ENCODE measurements at places on chromosomes 1 and 21.

DNA sequence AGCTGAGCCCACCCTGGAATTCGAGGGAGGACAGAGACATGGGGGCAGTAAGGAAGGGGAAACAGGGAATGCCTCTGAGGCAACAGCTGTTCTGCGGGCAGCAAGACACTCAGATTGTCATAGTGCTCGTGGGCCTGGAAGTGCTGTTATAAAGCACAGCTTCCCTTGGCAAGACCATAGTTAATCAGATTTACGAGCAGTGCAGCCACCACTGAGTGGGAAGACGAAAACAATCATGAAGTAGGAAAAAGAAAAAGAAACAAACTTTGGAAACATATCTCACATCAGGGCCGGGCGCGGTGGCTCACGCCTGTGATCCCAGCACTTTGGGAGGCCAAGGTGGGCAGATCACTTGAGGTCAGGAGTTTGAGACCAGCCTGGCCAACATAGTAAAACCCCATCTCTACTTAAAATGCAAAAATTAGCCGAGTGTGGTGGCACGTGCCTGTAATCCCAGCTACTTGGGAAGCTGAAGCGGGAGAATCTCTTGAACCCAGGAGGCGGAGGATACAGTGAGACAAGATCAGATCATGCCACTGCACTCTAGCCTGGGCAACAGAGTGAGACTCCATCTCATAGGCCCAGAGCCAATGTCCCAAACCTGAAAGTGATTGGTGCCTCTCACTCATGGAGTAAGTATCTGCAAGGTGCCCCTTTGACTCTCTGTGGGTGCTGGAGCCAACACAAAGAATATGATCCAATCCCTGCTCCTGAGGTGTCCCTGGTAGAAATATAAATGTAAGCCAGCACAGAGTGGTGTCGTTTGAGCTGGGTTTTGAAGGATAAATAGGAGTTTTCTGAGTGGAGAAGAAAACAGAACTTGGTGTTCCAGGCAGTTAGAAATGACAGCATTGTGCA, 55.6 kb upstream of the GPR153 start:
- no peak for DNase-seq

DNA sequence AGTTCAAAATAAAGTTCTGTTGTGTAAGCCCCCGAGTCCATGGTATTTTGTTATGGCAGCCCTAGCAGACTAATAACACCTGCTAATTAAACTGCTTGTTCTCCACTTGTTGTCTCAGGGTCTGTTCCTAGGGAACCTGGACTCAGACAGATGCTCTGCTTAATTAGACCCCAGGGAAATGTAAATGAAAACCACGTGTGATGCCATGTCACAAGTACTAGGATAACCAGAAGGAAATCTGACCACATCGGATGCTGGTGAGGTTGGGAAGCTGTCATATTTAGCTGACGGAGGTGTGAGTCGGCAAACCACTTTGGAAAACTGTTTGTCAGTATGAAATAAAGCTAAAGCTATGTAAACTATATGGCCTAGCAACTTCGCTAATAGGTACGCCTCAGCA, 19.6 kb downstream of the EDN2 start:
- no peak for DNase-seq

DNA sequence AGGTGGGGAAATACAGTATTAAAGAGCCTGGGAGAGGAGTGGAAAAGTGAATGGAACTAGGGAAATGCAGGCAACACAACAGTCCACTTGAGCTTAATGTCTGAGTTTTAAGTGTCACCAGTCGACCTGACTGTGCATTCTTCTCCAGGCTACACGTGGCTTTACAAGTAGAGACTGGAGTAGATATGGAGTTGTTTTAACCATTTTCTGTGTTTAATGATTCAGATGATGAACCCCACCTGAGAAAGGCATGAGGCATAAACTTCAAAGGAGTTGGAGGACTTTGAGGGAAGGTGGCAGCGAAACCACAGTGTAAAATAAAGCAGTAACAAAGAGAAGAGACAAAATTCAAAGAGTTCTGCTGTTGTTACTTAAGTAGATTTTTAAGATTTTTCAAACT, 12.6 kb downstream of the FUBP1 start:
- DNase-seq, result no peak

- DNase-seq, result no peak
Observed at GRCh38 chr1:12053752-12054548, 9.2 kb upstream of the TNFRSF8 start.

DNA sequence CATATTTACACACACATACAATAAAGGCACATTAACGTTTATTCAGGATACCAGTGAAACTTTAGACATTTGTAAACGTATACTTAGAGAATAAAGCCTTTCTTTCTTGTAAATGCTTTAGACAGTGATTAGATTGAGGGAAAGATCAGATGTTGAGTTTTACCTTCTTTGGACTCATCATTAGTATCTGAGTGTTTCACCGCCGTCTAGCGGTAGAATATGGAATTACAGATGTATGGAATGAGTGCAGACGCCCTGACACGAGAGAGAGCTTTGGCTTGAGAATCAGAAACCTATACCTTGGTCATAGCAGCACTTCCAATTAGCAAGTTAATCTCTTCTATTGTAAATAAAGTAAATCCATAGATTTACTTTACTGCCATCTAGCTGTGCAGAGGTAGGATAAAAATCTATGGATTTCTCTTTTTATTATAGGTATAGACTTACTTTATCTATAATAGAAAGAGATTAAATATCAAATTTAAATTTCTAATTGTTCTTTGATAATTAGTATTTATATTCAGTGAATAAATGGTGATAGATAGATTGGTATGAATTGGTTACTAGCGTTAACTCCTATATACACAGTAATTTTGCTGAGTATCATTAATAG, 12.6 kb downstream of the FLG2 start:
- peak; percentile 80 for DNase-seq

GRCh38 chr1:119799599-119800177, 11.6 kb downstream of the REG4 start:
- DNase-seq, result no peak

DNA sequence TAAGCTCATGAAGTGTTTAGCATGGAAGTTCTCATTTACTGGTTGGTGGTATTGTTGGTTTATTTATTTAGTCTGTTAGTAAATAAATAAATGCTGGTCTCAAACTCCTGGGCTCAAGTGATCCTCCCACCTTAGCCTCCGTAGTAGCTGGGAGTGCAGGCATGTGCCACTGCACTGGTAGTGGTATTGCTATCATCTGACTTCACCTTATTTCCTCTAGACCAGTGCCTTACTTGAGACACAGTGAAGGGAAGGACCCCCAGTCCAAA, 1.4 kb upstream of the SLC2A1 start:
- no peak for DNase-seq

- no peak for DNase-seq
Observed at GRCh38 chr21:41861987-41862386, 17.2 kb downstream of the PRDM15 start.

- DNase-seq, result no peak
Observed at GRCh38 chr1:9422911-9423505, 116.3 kb upstream of the SLC25A33 start.
